ENCODE measurements at places on chromosomes 3 and 15. TPM values are rescaled to one million over a fixed set of nuclear protein-coding genes. Genes with fewer than 3 reads are reported as not detected.

SERPINI2 gene
- not detected for total RNA-seq

TF gene
- total RNA-seq: not detected

BFSP2 gene
- total RNA-seq: not detected

CSPG5 gene
- not detected for total RNA-seq

BSN gene
- under 0.01 TPM for total RNA-seq

WDR5B gene
- 5.4 TPM for total RNA-seq

GRCh38 chr15:29674661-29675533, 147.4 kb downstream of the TJP1 start:
- no peak overlapping the region for H3K27ac ChIP-seq
- DNase-seq: peak; percentile 53
- H3K4me3 ChIP-seq: peak overlapping the region; percentile 75
- no peaks in the 10 kb centered on the region for H3K36me3 ChIP-seq
- peaks cover 30% of the 10 kb centered on the region for H3K4me1 ChIP-seq
- H3K27me3 ChIP-seq: no peaks in the 10 kb centered on the region

DNA sequence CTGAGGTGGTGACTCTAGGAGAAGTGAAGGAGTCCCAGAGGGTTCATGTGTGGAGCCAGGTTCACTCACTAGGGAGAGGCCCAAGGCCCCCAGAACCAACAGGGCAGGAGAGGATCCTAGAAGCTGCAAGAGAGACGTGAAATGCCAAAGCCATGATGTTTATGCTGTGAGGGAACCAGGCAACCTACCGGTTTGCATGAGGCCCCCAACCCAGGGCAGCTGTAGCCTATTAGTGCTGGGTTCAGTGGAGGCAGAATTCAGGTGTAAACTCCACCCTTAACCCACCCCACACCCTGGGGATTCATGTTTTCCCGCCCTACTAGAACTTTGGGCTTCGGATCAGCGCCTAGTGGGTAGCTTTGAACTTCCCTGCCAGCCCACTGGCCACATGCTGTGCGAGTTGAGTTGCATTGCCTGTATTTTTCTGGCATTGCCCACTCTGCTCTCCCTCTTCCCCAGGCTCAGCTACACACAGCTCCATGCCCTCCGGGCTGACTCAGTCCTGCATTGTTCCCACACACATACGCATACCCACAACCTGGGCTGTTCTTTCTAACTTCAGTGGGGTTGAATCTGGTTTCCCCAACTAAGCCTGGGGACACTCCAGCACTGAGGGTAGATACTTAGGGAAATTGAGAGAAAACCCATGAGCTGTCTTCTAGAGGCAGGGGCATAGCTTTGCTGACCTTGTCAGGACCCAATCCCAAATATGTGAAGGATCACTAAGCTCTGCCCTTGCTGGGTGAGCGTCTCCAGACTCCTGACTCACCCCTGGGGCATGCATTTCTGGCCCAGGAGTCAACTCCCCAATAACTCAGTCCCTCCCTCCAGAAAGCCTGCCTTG, 2.0 kb upstream of the ZBTB47 start:
- peak; percentile 92 for DNase-seq
- peaks cover 9% of the 10 kb centered on the region for H3K36me3 ChIP-seq
- no peaks in the 10 kb centered on the region for H3K27me3 ChIP-seq
- peak overlapping the region; percentile 96 for H3K4me3 ChIP-seq
- H3K27ac ChIP-seq: peak overlapping the region; percentile 92
- H3K4me1 ChIP-seq: peaks cover 60% of the 10 kb centered on the region

GRCh38 chr3:122921791-122922651, 105.5 kb downstream of the SEMA5B start:
- no peaks in the 10 kb centered on the region for H3K36me3 ChIP-seq
- peak; percentile 8 for DNase-seq
- no peak overlapping the region for H3K4me3 ChIP-seq
- H3K4me1 ChIP-seq: no peaks in the 10 kb centered on the region

DNA sequence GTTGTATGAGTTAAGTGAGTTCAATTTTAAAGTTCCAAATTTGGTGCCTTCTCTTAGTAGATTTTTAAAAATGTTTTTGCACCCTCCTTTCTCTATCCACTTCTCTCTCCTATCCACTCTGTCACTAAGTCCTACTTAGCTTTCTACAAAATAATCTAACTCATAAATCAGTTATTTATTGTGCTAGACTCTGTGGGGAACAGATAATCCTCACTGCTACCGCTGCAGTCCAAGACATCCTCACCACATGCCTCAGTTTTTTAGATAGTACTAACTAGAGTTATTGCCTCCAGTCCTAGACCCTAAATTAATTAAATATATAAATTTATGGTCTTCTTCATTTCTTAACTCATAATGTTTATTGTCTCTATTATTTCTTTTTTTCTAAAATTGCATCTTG, 576.3 kb downstream of the GRM7 start:
- DNase-seq: no peak
- no peak overlapping the region for H3K4me3 ChIP-seq
- H3K36me3 ChIP-seq: no peaks in the 10 kb centered on the region
- H3K4me1 ChIP-seq: no peaks in the 10 kb centered on the region
- H3K27me3 ChIP-seq: no peaks in the 10 kb centered on the region
- H3K27ac ChIP-seq: no peak overlapping the region

DNA sequence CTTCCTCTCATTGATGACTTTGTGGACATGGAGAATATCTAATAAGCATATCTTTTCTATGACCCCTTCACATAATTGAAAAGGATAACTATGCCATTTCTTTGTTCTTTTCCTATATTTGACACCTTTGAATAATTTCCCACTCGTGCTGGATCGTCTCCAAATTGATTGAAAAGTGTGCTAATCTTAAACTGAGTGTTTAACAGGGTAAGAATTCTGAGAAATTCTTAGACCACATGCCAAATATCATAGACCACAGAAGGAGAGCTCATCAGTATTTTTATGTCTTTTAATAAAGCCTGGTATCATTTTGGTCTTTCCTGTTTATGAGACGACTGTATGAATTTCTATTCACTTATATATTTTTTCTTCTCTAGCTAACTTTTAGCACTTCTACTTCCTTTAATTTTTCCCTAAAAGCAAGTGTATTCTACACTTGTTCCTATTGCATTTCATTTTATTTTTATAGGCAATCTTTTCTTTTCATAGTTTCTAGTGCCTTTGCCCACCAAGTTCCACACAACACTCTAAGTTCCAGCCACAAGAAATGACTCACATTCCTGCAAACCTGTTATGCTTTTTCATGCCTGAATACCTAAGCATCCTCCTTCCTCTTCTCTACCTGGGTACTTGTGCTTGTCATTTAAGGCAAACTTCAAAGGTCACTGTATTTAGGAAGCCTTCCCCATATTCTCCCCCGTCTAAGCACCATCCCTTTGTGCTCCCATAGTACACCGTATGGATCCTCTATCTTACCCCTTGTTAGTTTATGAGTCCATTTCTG, 30.1 kb downstream of the KBTBD8 start:
- no peaks in the 10 kb centered on the region for H3K27me3 ChIP-seq
- no peak overlapping the region for H3K4me3 ChIP-seq
- H3K4me1 ChIP-seq: no peaks in the 10 kb centered on the region
- no peaks in the 10 kb centered on the region for H3K36me3 ChIP-seq
- DNase-seq: no peak
- H3K27ac ChIP-seq: no peak overlapping the region

DNA sequence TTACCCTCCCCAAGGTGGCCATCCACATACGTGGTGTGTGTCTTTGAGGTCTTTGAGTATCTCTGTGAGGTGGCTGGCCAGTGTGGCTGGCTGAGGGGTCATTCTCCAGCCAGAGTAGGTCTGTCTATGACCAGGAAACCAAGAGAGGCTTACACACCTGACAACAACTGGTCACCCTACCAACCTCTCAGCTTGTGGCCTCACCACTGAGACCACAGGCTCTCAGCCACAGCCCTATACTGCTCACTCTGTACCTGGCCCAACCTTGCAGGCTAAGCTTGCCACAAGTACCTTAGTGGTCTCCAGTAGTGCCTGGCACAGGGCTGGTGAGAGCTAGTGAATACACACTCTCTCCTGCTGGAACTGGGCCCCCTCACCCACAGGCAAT, 5.1 kb downstream of the HEMK1 start:
- peaks cover 11% of the 10 kb centered on the region for H3K4me1 ChIP-seq
- no peak overlapping the region for H3K4me3 ChIP-seq

- DNase-seq: peak; percentile 93
- peaks cover 13% of the 10 kb centered on the region for H3K36me3 ChIP-seq
- no peaks in the 10 kb centered on the region for H3K27me3 ChIP-seq
- 0 out of 2 replicates have a peak overlapping the region, but pooled peaks have one; percentile 7 for H3K27ac ChIP-seq
- peaks cover 13% of the 10 kb centered on the region for H3K4me1 ChIP-seq
These were observed 31.9 kb downstream of the SH3BP5 start for GRCh38 chr3:15300323-15301078.

GRCh38 chr15:55220606-55221005, 23.9 kb upstream of the RSL24D1 start:
- H3K4me1 ChIP-seq: peaks cover 19% of the 10 kb centered on the region
- peak overlapping the region; percentile 48 for H3K4me3 ChIP-seq
- no peak for DNase-seq
- 0 out of 2 replicates have a peak, but pooled peaks cover 4% of the 10 kb centered on the region for H3K36me3 ChIP-seq
- peak overlapping the region; percentile 94 for H3K27ac ChIP-seq

- no peak overlapping the region for H3K27ac ChIP-seq
- no peaks in the 10 kb centered on the region for H3K4me1 ChIP-seq
- DNase-seq: no peak
- H3K27me3 ChIP-seq: no peaks in the 10 kb centered on the region
- H3K4me3 ChIP-seq: no peak overlapping the region
These were observed 11.6 kb downstream of the ATOSA start for GRCh38 chr15:52667597-52667996.

DNA sequence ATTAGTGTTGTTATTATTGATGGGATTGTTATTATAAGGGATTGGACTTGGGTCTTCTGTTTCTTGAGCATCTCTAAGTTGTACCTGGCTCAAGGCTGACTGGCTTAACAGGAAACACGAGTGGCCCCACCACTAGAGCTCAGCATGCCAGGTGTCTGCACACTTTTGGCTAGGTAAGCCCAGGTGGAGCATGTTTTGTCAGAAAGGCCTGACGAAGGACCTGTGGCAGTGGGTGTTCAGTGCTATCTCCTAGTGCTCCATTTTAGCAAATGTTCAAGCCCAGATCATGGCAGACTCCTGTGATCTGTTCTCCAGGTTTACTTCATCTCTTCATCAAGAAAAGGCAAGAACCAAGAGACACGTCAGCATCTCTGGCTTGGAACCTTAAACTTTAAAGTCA, 3.4 kb downstream of the MAP2K5 start:
- no peak for DNase-seq
- H3K36me3 ChIP-seq: no peaks in the 10 kb centered on the region
- H3K4me3 ChIP-seq: no peak overlapping the region
- H3K4me1 ChIP-seq: peaks cover 27% of the 10 kb centered on the region

DNA sequence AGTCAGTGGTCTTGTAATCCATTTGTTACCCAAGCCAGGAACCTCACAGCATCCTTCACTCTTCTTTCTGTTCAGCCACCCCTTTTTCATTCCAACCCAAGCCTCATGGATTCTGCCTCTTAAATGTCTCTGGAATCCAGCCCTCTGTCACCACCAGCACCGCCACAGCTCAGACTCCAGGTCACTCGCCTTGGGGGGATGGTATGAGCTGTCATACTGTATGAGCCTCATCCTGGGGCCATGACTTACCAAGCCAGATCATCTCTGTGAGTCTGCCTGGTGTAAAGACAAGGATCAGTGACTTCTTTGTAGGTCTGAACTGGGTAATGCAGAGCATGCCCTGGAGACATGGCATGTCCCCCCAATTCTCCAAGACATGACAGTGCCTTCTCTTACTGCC, 79.6 kb downstream of the PGPEP1L start:
- H3K27me3 ChIP-seq: no peaks in the 10 kb centered on the region
- no peak for DNase-seq
- no peak overlapping the region for H3K27ac ChIP-seq

DNA sequence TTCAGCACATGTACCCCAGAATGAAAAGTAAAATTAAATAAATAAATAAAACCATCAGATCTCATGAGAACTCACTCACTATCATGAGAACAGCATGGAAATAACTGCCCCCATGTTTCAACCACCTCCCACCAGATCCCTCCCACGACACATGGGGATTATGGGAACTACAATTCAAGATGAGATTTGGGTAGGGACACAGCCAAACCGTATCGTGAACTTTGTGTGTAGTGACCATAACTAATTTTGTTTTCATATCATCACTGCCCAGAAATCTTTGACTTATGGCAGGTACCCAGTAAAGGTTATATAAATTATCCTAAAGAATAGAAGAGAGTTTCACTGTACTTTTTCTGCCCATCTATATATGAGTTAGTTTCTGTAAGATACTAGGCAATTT, 766.5 kb downstream of the ROBO1 start:
- no peaks in the 10 kb centered on the region for H3K36me3 ChIP-seq
- no peak for DNase-seq
- no peaks in the 10 kb centered on the region for H3K27me3 ChIP-seq
- H3K4me1 ChIP-seq: no peaks in the 10 kb centered on the region
- H3K4me3 ChIP-seq: no peak overlapping the region

DNA sequence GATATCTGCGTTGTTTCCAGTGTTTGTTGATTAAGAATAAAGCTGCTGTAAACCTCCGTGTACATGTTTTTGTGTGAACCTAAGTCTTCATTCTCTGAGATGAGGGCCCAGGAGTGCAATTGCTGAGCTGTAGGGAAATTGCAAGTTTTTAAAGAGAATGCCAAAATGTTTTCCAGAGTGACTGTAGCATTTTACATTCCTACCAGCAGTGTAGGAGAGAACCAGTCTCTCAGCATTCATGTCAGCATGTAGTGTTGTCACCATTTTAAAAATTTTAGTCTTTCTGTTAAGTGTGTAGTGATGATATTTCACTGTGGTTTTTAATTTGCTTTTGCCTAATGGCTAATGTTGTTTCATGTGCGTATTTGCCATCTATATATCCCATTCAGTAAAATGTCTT, 3.4 kb upstream of the MGLL start:
- H3K36me3 ChIP-seq: no peaks in the 10 kb centered on the region
- peaks cover 12% of the 10 kb centered on the region for H3K4me1 ChIP-seq

Measured in GM23248 (cell line).